ENCODE measurements at places on chromosomes 1 and 21.

- no peak for DNase-seq
Measured at GRCh38 chr1:86226204-86226603, 69.6 kb upstream of the COL24A1 start.

DNA sequence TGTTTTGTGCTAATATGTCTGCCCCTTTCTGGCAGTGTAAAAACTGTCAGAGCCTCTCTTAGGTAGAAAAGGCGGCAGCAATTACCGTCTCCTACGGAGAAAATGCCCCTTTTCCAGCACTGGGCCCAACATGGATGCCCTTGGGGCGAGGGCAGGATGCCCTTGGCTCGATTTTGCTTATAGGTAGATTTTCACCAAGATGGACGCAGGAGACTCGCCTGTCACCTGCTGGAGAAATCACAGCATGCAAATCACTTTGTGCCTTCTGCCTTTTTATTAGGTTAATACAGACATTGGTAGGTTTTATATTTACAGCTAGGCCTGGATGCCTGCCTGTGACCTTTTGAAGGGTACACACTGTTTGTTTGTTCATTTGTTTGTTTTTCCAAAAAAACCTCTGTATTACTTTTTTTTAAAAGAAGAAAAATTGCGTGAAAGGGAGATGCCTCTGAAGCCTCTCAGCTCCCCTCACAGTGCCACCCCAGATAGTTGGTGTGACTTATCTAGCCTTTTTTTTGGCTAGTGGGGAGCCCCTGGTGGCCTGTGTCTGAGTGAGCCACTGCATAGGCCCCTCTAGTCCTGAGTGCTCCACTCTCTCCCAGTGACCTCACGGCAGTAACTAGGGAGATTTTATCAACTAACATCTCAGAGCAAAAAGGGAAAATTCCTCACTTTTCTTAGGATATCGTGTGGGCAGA is 2.5 kb downstream of the ATP1B1 start:
- peak; percentile 48 for DNase-seq

GRCh38 chr1:90176530-90176929 is 181.6 kb downstream of the ZNF326 start:
- no peak for DNase-seq

DNA sequence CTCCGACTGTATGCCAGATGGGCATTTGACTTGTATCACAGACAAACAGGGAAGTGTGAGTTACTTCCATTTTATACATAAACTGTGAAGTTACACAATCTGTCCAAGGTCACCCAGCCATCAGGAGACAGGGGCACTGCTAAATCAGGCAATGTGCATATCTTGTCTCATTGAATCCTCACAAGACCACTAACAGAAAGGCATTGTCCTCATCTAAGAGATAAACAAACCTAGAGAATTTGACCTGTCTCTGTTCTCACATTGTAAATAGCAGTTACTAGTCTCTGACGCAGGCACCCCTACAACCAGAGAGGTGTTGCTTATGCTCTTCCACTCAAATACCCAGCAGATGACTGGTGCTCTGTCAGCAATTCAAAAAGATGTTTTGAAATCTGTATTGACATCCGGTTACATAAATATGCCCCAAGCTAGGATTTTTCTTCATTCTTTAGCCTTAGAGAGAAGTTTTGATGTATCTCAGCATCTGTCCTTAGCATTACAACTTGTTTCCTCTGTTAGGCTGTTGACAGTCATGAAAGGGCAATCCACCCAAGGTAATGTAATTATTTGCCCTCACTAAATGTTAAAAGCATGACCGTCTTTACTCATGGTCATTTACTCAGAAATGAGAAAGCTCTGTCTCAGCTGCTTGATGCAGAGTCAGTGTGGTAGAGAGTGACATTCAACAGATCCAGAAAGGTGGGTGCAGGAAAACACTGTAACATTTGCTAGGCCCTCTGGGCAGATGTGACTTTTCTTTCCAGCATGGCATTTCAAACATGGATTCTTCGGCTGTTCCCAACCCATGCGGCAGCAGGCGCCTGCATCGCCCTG is 51.9 kb upstream of the ZNF326 start:
- no peak for DNase-seq

GRCh38 chr1:211698161-211699026 is 23.0 kb upstream of the NEK2 start:
- peak; percentile 70 for DNase-seq

GRCh38 chr21:26565111-26565510 is 8.0 kb downstream of the CYYR1 start:
- DNase-seq = no peak

DNA sequence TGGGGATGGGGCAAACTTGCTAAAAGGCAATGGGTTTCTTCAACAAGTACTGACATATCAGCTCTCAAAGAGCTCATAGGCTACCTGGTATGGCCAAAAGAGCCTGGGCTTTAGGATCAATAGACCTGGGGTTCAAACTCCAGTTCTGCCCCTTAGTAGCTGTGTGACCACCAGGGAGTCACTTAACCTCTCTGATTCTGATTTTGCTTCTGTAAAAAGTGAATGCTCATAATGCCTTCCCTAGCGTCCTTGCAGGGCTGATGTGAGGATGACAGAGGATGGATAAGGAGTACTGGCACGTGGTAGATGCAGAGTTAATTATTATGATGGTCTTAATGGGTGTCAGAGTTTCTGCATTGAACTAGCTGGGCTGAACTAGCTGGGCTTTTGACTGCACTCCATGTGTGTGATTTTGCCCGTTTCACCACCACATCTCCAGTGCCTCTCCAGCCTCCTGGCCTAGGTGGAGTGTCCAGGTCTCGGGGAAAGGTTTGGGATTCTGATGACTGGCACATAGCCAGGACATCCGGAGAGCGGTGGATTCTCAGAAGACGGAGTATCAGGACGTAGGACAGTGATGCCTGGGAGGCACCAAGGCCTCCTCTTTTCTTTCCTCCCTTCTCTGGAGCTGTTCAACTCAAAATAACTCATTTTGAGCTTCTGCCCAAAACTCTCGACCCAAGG is 15.2 kb downstream of the DISP3 start:
- no peak for DNase-seq

- DNase-seq = no peak
Measured at GRCh38 chr1:38889589-38889988, 8.2 kb upstream of the GJA9 start.

DNA sequence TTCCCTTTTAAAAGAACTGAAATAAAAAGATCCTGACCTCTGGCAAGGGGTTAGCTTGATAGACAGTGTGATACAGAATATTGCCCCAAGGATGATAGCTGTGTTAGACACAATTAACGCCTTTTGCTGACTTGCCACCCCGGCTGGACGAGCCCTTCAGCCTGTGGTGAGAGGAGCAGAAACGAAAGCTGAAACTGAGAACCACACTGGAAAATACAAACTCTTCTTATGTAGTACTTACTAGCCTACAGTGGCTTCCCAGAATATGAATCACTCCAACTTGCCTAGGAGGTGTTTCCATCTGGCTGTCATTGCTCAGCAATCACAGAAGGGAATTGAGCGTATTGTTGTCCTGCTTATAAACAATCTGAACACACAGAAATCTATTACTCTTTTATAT is 22.9 kb downstream of the SAMSN1 start:
- no peak for DNase-seq

DNA sequence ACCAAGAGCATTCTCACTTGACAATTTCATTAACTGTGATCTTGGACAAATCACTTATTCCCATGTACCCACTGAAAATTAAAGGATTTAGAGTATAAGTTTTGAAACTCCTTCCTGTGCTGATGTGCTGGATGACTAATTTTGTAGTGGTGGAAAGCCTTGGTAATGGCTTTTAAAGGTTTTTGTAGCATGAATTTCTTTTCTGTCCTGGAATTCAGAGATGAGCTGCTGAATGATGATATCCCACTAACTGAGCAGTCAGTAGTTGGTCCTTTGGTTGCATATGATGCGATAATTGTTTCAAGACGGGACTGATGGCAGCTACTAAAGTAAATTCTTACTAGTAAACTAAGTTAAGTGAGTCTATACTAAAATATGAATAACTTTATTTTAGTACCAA is 5.2 kb downstream of the RPL5 start:
- no peak for DNase-seq

DNA sequence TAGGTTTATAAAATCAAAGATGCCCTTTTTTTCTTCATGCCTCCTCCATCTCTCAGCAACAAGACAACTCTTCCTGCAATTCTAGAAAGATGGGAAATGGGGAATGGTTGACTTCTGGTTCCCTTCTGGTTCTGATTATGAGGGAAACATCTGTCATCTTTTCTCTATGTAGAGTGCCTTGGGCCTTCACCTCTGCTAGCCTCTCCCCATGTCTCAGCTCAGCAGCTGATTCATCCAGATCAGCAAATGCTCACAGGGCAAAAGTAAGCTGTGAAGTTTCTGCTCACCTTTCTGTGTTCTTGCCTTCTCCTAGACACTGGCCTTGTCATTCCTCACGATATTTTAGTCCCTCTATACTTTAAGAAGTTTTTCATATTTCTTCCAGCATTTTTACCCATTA is 17.8 kb upstream of the BECN2 start:
- DNase-seq = no peak

- DNase-seq = no peak
Measured at GRCh38 chr1:15703562-15703961, 19.4 kb downstream of the PLEKHM2 start.

Data from 8988T (cell line).